ENCODE measurements at places on chromosomes 7 and 10. TPM values are rescaled to one million over a fixed set of nuclear protein-coding genes. Genes with fewer than 3 reads are reported as not detected.

- no peak for DNase-seq
Observed at GRCh38 chr7:16846601-16847165, 35.1 kb downstream of the AGR3 start.

The C10orf53 gene
- not detected for total RNA-seq

- peak; percentile 4 for DNase-seq
Observed at GRCh38 chr10:132100556-132101349, 35.0 kb downstream of the JAKMIP3 start.

The LOXL4 gene
- total RNA-seq, result 3.7 TPM

DNA sequence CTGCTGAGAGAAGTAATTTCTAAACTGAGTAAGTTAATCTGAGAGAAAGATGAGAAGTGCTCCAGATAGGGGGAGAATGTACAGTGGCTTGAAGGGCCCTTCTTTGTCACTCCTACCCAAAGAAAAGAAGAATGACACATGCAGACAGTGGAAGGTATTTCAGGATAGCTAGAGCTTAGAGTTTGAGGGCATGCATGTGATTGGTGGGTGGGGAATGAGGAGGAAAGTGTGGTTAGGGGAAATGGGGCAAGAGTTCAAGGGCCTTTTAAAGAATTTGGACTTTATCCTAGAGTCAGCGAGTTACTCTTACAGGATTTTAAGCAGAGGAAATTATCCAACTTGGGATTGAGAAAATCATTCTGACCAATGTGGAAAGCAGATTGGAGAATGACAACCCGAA lies 50.0 kb downstream of the ANLN start:
- DNase-seq, result no peak

GRCh38 chr7:2886391-2886790 lies 42.3 kb upstream of the GNA12 start:
- no peak for DNase-seq

DNA sequence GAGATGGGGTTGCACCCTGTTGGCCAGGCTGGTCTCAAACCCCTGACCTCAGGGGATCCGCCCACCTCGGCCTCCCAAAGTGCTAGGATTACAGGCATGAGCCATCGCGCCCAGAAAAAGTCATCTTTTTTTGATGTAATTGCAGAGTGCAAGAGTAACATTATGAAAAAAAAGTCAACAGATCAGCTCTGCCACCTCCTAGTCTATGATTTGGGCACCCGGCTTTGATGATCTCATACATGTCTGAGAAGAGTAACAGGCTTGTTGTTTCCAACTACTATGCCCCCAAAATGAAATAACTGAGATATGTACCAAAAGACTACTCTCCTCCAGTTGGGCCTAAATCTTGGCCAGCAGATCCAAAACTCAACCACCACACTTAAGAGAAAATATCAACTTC lies 40.8 kb downstream of the VOPP1 start:
- DNase-seq, result no peak

The EVX1 gene
- total RNA-seq, result not detected

GRCh38 chr10:70558871-70559810 lies 43.4 kb downstream of the PRF1 start:
- DNase-seq, result peak; percentile 41

DNA sequence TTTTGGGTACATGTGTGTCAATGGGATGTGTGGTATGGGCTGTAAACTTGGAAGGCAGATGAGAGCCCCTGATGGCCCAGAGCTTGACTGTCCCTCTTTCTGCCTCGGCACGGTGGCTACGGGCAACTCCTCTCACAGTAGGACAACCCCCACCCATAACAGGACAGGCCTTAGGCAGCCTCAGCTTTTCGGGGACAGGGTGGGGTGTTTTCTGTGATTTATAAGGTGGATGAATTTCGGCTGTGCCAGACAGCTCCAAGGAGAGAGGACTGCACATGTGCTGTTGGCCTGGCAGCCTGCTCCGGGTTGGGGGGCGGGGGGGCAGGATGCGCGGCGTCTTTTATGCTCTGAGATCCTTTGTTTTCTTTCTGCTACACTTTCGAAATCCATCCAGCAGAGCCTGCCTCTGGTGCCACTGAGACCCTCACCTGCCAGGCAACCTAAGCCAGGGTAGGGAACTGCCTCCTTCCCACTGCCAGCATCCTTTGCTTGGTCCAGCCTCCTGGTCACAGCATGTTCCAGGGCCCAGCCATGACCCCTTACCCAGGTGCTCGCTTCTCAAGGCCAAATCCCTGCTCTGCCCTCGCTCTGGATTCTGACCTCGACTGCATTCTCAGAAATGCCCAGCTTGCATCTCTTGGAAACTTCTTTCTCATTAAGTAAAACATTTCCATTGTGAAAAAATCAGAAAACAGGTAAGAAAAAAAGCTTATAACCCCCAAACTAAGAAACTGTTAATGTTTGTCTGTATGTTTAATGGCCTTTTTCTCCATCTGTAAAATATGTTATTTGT lies 15.4 kb upstream of the BTBD16 start:
- DNase-seq, result no peak

The DNTT gene
- total RNA-seq, result not detected

- no peak for DNase-seq
Observed at GRCh38 chr10:117616179-117616578, 73.6 kb downstream of the EMX2 start.

The IGF2BP3 gene
- 96.9 TPM for total RNA-seq

- no peak for DNase-seq
Observed at GRCh38 chr10:75165684-75166622, 44.6 kb upstream of the VDAC2 start.

The ZNF679 gene
- total RNA-seq, result not detected

The PTPRZ1 gene
- total RNA-seq, result 0.74 TPM

- DNase-seq, result no peak
Observed at GRCh38 chr7:115658223-115658622, 372.3 kb downstream of the TFEC start.

The ENTPD1 gene
- not detected for total RNA-seq

- DNase-seq, result no peak
Observed at GRCh38 chr10:79264942-79265341, 82.3 kb upstream of the PPIF start.

- DNase-seq, result no peak
Observed at GRCh38 chr10:68139448-68140272, 30.4 kb downstream of the MYPN start.

DNA sequence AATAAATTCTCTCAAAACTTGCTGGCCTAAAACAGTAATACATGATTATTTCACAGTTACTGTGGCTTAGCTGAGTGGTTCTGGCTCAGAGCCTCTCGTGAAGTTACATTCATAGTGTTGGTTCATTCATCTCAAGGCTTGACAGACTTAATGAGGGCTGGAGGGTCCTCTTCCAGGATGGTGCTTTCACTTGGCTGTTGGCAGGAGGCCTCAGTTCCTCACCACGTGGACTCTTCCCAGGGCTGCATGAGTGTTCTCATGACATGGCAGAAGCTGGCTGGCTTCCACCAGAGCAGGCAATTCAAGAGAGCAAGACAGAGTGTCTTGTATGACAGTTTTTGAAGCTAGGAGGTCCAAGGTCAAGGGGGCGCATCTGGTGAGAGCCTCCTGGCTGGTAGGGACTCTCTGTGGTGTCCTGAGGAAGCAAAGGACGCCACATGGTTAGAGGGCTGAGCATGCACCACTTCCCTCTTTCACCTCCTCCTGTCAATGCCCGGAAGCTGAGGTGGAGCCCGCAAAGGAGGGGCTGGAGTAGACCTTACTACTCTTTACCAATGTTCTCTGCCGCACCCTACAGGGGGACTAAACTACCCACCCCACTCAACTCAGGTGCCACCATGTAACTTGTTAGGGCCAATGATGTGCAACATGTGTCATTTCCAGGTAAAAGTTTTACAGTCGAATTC lies 58.2 kb upstream of the YAE1 start:
- DNase-seq, result no peak

DNA sequence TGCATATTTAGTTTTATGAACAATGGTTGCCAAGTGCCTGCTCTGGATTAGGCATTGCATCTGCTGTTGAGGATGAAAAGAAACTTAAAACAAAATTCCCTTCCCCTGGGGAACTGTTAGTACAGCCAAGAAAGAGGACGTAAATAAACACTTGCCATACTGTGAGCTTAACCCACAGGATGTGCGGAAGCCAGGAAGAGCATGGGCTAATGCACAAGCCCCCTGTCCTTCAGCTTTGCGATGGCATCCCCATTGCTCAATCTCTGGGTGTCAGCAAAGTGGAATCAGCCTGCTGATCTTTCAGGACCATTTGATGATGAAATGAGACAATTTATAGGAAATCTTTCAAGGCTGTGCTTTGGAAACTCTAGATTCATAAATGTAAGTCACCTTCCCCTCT lies 399.9 kb upstream of the IGFBP3 start:
- no peak for DNase-seq

The CAMK2B gene
- total RNA-seq, result 9.3 TPM

DNA sequence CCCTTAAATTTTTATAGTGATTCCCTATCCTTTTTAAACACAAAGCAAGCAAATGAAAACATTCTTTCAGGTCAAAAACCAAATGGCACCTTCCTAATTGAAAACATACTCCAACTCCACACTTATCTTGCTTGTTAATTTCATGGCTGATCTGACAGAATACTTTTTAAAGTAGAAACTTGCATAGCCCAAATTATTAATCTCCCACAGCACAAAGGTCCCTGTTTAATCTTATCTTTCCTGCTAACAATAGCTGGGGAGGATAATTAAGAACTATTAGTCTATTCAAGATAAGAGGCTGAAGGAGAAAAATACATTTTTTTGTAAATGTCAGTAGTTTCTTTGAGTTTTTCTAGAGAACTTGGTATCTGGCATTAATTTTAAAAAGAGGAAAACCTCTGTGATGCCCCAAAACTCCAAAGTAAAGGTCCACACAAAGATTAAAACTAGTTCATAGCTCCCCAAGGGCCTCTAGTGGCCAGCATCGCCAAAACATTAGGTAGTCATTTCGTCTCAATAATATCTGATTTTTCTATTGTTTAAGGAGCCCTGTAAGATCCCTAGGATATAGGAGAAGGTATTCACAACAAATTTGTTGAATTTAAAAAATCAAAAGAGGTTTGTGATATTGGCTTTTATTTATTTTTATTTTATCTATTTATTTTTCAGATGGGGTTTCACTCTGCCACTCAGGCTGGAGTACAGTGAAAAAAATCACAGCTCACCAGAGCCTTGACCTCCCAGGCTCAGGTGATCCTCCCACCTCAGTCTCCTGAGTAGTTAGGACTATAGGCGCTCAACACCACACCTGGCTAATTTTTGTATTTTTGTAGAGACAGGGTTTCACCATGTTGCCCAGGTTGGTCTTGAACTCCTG lies 14.7 kb downstream of the CDNF start:
- DNase-seq, result no peak

DNA sequence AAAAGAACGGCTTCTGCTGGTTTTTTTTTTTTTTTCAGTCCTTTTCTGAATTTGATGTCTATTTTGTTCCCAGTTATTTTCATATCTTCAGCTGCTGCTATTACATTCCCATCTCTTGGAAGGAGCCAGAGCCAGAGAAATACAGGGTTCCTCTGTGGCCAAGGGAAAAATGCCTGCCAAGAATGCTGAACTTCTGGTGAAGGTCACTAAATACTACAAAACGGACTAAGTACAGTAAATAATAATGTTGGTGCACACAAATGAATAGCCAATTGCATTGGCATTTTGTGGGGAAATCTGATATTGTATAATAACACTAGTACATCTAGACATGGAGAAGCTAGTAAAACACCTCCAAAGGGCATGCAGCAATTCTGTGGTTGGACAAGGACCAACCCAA lies 56.3 kb upstream of the ZEB1 start:
- DNase-seq, result no peak

Data from progenitor cell of endocrine pancreas (in vitro differentiated cells).